ENCODE measurements at places on chromosomes 6 and 20. TPM values are rescaled to one million over a fixed set of nuclear protein-coding genes. Genes with fewer than 3 reads are reported as not detected.

DNA sequence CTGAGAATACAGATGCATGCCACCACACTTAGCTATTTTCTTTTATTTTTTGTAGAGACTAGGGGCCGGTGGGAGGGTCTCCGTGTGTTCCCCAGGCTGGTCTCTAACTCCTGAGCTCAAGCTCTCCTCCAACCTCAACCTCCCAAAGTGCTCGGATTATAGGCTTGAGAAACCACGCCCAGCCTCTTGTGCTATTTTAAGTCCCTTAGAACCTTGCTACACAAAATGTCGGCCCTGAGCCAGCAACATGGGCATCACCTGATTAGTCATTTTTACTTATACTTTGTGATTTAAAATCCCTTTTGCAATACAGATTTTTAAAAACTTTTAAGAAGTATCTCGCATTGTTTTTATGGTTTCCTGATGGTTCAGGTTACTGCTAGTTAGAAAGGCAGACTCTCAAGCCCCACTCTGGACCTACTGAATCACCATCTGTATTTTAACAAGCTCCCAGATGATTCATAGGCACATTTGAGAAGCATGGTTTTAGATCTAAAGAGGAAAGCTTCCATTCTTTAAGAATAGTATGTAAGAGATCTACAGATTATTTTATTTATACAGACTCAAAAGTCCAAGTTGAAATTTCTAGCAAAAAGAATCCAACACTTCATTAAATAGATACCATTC, 186.3 kb downstream of the PTPRT start:
- no peak for DNase-seq

DNA sequence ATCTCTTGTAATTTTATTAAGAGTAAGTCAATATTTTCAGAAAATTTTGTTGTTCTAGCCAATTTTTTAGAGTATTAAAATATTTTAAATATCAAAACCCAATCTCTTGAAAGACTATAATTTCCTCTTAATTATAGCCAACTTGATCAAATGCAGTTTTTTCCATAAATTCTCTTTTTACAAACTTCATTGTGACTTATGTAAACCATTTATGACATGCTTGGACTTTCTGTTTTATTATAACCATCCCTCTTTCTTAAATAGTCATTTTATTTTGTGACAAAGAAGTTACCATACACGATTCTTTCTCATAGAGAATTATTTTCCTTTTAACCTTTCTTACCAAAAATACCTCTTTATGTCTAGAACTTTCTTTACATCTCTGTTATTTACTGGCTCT, 1075.5 kb downstream of the KHDRBS2 start:
- no peak for DNase-seq

- no peak for DNase-seq
Observed at GRCh38 chr6:84284428-84285049, 57.1 kb upstream of the CEP162 start.

GRCh38 chr20:56748476-56749377, 119.6 kb downstream of the TFAP2C start:
- DNase-seq = no peak

The TCP11 gene
- total RNA-seq = not detected

Data from myocyte (in vitro differentiated cells).